GM23248 (cell line): ENCODE measurements at places on chromosomes 3 and 15. TPM values are rescaled to one million over a fixed set of nuclear protein-coding genes. Genes with fewer than 3 reads are reported as not detected.

DNA sequence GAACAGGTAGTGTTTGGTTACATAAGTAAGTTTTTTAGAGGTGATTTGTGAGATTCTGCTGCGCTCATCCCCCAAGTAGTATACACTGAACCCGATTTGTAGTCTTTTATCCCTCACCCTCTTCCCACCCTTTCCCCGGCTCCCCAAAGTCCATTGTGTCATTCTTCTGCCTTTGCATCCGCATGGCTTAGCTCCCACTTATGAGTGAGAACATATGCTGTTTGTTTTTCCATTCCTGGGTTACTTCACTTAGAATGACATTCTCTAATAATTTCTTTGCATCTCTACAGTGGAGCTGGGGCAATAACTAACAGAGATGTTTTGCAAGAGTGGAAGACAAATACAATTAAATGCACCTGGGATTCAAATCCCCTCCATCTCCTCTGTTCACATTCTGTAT lies 93.2 kb downstream of the TP63 start:
- H3K4me1 ChIP-seq, result peaks cover 27% of the 10 kb centered on the region
- H3K27me3 ChIP-seq, result no peaks in the 10 kb centered on the region
- H3K27ac ChIP-seq, result no peak overlapping the region
- peak; percentile 64 for DNase-seq
- H3K4me3 ChIP-seq, result no peak overlapping the region
- H3K36me3 ChIP-seq, result no peaks in the 10 kb centered on the region

- no peak overlapping the region for H3K4me3 ChIP-seq
- no peaks in the 10 kb centered on the region for H3K4me1 ChIP-seq
- H3K27me3 ChIP-seq, result no peaks in the 10 kb centered on the region
- H3K36me3 ChIP-seq, result no peaks in the 10 kb centered on the region
- no peak for DNase-seq
These were observed 207.5 kb downstream of the CADPS start for GRCh38 chr3:62667714-62668113.

GRCh38 chr15:32957219-32957618 lies 237.3 kb downstream of the FMN1 start:
- no peaks in the 10 kb centered on the region for H3K27me3 ChIP-seq
- peaks cover 33% of the 10 kb centered on the region for H3K4me1 ChIP-seq
- DNase-seq, result no peak

DNA sequence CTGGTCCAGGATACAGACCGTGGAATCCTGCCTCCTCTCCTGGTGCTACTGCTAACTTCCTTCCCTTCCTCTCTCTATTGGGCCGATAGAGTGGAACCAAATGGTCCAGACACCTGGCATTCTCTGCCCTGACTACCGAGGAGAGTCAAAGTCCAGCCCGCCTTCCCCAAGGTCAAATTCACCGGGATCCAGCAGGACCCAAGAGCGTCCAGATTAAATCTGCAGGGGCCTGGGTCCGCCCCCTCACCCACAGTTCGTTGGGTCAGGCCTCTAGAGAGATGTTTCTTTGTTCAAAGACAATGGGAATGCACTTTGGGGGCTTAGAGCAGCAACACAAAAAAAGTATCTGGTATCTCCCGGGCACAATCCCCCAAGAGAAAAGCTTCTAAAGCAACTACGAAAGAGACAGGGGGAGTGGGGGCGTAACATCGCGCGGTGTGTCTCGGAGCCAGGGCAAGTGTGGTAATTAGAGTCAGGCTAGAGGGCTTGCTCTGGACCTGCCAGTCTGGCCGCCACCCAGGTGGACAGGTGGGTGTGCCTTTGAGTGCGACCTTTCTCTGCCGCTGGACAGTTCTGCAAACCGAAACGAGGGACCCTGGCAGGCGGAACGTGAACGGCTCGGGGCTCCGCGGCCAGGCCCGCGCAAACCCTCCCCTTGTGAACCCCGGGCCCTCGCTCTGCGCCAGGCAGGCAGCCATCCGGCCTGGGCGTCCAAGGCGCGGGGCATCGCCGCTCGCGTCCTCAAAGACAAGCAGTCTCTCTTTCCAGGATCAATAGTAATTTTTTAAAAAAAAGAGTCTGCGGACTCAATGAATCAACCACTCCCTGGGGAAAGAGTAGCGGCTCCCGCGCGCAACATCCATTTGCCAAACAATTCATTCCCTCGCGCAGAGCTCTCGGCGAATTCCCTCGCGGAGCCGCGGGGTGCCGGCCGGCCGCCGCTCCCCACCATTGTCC lies 806 bp downstream of the KLHL25 start:
- no peaks in the 10 kb centered on the region for H3K36me3 ChIP-seq
- H3K4me3 ChIP-seq, result peak overlapping the region; percentile 90
- H3K27ac ChIP-seq, result peak overlapping the region; percentile 77

GRCh38 chr15:33007303-33007855 lies 187.1 kb downstream of the FMN1 start:
- H3K36me3 ChIP-seq, result no peaks in the 10 kb centered on the region
- peaks cover 21% of the 10 kb centered on the region for H3K4me1 ChIP-seq
- H3K27ac ChIP-seq, result no peak overlapping the region
- H3K4me3 ChIP-seq, result no peak overlapping the region
- H3K27me3 ChIP-seq, result peaks cover 4% of the 10 kb centered on the region; the same call in 1 of the 2 replicates

IL5RA gene
- not detected in 2 replicates for total RNA-seq

NCKIPSD gene
- total RNA-seq, result 32.5 and 39.3 TPM in 2 replicates
